Activated CD4-positive, alpha-beta T cell treated with anti-CD3 and anti-CD28 coated beads, Interleukin-2, amount 50 U/mL, for 48 hours (primary cell): ENCODE measurements at places on chromosomes 2 and 18.
A peak's percentile ranks its signal among the peaks of the same experiment; 100 is the strongest.

GRCh38 chr2:69843993-69844392 is 14.5 kb downstream of the GMCL1 start:
- DNase-seq: no peak

- peak; percentile 5 for DNase-seq
These were observed 256.3 kb upstream of the PKDCC start for GRCh38 chr2:41791523-41791922.

- DNase-seq: no peak
These were observed 2.2 kb upstream of the MTCL1 start for GRCh38 chr18:8703092-8703709.

DNA sequence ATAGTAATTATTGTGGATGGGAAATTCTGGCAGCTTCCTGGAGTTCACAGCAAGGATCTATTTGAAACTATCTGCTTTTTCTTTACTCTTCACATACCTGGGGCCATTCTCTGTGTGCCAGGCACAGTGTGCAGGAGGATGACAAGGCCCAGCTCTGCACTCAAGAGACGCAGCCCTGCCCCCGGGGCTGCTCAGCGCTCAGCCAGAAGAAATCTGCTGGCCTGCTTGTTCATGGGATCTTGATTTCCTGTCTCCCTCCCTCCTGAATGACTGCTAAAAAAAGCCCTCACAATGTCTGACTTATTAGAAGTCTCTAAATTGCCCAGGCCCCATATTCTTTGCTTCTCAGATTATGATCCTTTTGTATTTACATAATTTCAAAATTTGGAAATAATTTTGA is 210.9 kb downstream of the DCDC2C start:
- DNase-seq: no peak

- DNase-seq: no peak
These were observed 17.4 kb downstream of the SLC38A11 start for GRCh38 chr2:164937864-164938401.

DNA sequence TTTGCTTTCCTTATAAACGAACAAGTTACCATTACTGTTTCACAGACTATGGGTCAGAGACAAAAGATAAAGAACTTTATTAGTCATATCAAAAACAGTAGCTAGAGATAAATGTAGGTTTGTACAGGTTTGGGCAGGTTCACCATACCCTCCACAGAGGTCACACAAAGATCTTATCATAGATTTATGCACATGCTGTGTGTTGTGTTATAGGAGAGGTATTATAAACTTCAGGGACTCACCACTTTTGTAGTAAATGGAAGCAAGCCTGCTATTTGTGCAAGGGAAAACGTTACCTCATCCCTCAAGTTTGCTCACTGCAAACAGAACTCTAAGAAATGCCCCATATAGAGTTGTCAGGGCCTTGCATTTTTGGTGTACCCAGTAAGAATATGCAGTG is 584.5 kb upstream of the LRRTM1 start:
- DNase-seq: no peak

- no peak for DNase-seq
These were observed 70.0 kb upstream of the RPRM start for GRCh38 chr2:153548536-153548935.

GRCh38 chr2:215772003-215772402 is 241.3 kb downstream of the MREG start:
- no peak for DNase-seq

DNA sequence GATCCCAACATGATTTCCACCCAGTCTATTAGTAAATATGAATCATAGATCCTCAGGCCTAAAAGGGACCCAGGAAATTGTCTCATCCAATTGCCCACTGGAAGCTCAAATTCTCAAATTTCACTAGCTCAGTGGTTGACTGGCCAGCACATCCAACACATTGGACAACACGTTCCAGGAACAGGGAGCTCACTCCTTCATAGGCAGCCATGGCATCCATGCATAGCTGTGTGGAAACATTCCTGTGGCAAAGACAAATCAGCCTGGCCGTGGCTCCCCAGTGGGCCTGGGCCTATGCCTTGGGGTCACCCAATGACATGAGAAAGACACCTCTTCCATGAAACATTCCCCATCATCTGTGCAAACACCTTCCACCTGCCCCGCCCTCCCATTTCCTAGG is 261.1 kb downstream of the ANAPC1 start:
- DNase-seq: no peak

DNA sequence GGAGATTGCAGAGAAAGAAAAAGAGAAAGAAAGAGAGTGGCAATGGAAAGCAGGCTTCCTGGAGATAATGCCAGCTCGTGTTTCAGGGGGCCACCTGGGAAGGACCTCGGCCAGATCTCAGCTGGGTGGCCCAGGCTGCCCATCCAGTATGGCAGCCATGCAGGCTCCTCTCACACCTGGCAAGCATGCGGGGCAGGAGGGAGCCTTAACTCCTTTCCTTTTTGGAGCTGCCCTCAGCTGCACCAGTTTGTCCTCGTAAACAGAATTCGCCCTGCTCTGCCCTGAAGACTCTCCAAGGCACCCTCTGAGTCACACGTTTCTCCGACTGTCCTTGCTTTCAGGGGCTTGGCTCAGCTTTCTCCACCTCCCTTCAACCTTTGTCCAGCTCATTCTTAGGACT is 59.5 kb upstream of the IGFBP5 start:
- DNase-seq: no peak
